Upper lobe of right lung (tissue), 1 donor: ENCODE measurements at places on chromosomes 2 and 18.

- no peak for DNase-seq
Observed at GRCh38 chr18:72436401-72436800, 107.7 kb downstream of the CBLN2 start.

DNA sequence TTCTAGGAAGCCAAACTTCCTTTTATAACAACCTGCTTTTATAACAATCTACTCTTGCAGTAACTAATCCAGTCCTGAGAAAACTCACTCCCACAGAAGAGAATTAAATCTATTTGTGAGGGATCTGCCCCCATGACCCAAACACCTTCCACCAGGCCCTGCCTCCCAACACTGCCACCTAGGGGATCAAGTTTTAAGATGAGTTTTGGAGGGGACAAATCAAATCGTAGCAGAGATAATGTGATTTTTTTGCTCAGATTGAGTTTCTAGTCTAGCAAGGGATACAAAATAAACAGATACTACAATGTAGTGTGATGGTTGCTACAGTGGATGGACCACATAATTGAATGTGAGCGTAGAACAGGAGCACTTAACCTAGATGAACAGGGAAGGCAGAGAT lies 52.2 kb downstream of the NCOA1 start:
- DNase-seq = no peak

- no peak for DNase-seq
Observed at GRCh38 chr2:6877402-6878304, at the start of gene RSAD2. Gene RSAD2, plus strand, starts transcription at chr2:6877777. Its CDS starts 24 bp downstream, at chr2:6877801.

- no peak for DNase-seq
Observed at GRCh38 chr2:226336283-226336682, 463.3 kb downstream of the IRS1 start.

DNA sequence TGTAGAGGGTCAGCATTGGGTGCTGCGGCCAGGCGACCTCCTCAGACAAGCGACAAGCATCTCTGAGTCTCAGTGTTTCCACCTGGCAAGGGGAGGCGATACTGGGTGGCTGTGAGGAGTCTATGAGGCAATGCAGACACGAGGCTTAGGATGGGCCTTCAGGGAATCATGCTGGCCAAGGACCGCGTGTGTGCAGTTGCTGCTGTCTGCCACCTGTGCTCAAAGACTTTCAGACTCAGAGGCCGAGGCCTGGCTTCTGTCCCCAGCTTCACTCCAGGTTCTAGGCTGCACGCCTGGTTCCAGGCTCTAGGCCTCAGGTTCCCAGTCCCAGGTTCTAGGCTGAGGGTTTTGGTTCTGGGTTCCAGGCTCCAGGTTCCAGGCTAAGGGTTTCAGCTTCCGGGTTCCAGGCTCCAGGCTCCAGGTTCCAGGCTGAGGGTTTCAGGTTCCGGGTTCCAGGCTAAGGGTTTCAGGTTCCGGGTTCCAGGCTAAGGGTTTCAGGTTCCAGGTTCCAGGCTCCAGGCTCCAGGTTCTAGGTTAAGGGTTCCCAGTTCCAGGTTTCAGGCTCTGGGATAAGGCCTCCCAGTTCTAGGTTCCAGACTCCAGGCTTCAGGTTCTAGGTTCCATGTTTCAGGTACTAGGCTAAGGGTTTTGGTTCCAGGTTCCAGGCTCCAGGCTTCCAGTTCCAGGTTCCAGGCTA lies 14.8 kb downstream of the LRRFIP1 start:
- no peak for DNase-seq
